ENCODE measurements at places on chromosomes 11 and 22.
A peak's percentile ranks its signal among the peaks of the same experiment; 100 is the strongest.

- DNase-seq = no peak
Observed at GRCh38 chr22:25922141-25922540, 180.2 kb downstream of the MYO18B start.

DNA sequence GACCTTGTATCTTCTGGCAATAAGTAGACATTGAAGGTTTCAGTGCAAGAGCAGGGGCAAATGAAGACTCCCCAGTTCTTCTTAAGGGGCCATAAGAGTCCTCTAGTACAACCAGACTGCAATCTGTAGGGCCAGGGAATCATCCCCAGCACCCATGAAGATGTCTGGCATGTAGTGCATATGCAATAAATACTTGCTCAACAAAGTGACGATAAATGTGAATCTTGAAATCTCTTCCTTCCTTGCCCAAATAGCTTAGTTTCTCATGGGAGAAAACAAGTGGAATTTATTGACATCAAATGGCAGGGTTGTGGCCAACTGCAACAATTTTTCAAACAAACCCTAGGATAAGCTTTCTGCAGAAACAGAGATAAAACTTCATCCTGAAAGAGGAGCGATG, 107.6 kb downstream of the ABTB2 start:
- no peak for DNase-seq

- no peak for DNase-seq
Observed at GRCh38 chr11:114285599-114285998, 10.6 kb upstream of the NNMT start.

- DNase-seq = peak; percentile 99
Observed at GRCh38 chr11:62560566-62561103, 13.1 kb downstream of the EEF1G start.

DNA sequence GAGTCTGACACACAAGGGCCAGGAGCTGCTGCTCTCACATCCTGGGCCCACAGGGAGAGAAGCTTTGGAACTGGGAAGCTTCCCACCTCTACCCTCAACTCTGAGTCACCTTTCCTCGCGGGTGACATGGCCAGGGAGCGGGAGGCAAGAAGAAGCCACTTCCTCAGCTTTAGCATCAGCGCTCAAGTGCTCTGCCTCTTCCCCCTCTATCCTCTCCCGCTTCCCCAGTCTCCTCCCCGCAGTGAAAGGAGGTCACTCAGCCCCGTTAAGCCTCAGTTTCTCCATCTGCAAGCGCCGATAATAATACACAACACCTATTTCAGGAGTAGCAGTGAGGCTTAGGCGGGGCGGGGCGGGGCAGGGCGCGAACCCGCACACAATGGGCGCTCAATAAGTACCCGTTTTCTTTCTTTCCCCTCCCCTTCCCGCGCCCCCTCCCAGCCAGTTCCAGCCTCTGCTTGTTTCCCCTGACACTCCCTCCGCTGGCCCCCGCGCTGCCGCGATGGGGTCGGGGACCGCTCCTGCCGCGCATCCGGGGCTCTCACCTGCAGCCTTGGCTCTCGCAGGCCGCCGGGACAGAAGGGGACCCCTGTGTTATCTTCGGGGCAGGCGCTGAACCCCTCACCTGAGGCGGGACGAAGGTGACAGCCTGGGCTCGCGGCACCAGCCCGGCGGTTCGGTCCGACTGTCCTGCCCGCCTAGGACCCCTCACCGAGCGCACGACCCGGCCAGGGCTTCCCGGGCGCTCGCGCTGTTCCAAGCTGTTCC, 892 bp downstream of the GDPD5 start:
- no peak for DNase-seq

GRCh38 chr11:108204376-108204775, 18.1 kb downstream of the NPAT start:
- no peak for DNase-seq

Data from choroid plexus epithelial cell (primary cell).